ENCODE measurements at places on chromosomes 7 and 10. TPM values are rescaled to one million over a fixed set of nuclear protein-coding genes. Genes with fewer than 3 reads are reported as not detected.

ENTPD1 gene
- 7.2 TPM for total RNA-seq

SORCS3 gene
- total RNA-seq, result not detected

GRCh38 chr7:149599636-149600206 lies 102.1 kb upstream of the ZNF746 start:
- no peak for DNase-seq

- DNase-seq, result no peak
Measured at GRCh38 chr7:102262546-102262945, 24.1 kb upstream of the SH2B2 start.

TET1 gene
- total RNA-seq, result 5.7 TPM

- DNase-seq, result no peak
Measured at GRCh38 chr10:123398180-123398591, 244.0 kb downstream of the BUB3 start.

DNA sequence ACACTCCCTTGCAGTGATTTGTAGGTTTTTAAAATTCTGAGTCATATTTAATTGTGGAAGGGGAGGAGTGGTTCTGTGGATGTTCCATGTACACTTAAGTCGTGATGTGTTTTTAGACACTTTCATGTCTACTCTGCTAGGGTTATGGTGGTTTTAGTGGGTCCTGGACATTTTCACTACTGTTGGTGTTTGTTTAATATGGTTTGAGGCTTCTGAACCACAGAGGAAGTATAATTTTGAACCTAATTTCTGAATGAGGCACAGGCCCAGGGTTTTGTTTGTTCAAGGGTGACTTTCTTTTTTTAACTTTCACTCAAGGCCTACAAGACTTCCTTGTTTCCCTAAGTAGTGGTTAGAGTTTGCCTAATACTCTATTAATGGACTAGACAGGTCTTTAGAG lies 13.3 kb downstream of the SLC26A5 start:
- no peak for DNase-seq

DNA sequence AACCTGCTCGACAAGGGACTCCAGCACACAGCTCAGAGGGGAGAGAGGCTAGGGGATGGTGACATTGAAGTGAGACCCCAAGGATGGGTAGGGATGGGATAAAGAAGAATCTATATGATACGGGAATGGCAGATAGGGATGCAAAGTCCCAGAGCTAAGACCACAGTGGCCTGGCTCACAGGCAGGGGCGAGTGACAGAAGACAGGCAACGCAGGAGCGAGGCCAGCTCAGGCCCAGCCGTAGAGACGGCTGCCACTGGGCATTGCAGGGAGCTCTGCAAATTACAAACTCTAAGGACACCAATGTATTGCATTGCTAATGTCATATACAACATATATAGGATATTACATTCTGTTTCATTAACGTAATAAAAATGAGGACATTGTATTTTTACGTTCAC lies 131.4 kb downstream of the TCERG1L start:
- DNase-seq, result no peak

GRCh38 chr7:124618871-124619270 lies 146.7 kb downstream of the GPR37 start:
- DNase-seq, result no peak

GRCh38 chr10:44863344-44864047 lies 47.6 kb upstream of the TMEM72 start:
- no peak for DNase-seq

NET1 gene
- total RNA-seq, result 213 TPM

CAMK1D gene
- 32.8 TPM for total RNA-seq

DNA sequence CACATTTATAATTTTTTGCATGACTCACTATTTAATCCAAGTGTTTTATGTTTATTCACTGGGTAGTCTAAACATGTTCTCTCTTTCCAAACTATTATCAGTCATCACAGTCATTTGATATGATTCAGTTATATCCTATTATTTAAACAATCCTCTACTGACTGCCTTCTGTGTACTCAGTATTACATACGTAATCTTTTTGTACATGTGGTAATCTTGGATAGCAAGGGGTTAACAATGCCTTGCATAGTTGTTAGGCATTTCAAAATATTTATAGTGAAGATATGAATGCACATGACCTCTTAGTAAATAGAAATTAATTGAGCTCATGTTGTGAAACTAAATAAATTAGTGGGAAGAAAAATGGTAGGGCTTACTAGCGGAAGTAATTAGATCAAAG lies 379.4 kb upstream of the KIAA1217 start:
- DNase-seq, result no peak

GRCh38 chr7:20642166-20642565 lies 26.7 kb downstream of the ABCB5 start:
- DNase-seq, result no peak

- no peak for DNase-seq
Measured at GRCh38 chr7:78912781-78913180, 540.7 kb downstream of the MAGI2 start.

GRCh38 chr10:18400201-18400905 lies 251.0 kb downstream of the NSUN6 start:
- peak; percentile 79 for DNase-seq

DNA sequence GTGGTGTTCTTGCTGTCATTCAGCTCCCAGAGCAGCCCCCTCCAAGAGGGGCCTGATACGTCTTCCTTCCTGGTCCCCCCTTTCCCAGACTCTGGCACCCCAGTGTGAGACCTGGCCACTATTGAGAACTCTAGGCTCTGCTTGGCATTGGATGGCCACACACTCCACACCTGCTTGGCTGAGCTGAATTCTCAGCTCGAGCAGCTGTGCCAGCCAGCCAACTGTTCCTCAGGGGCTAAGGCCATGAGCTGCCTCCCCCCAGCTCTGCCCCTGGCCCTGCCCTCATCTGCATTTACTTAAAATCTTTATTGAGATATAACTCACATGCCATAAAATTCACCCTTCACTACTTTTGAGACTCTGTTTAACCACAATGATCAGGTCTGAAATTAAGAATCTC lies 6.7 kb downstream of the TLL2 start:
- DNase-seq, result no peak

- no peak for DNase-seq
Measured at GRCh38 chr10:132326925-132327324, 5.1 kb upstream of the LRRC27 start.

GRCh38 chr7:158607563-158607962 lies 19.9 kb upstream of the PTPRN2 start:
- no peak for DNase-seq

GRCh38 chr7:11473220-11473619 lies 358.8 kb downstream of the THSD7A start:
- DNase-seq, result no peak

PKD2L1 gene
- 0.22 TPM for total RNA-seq

DNA sequence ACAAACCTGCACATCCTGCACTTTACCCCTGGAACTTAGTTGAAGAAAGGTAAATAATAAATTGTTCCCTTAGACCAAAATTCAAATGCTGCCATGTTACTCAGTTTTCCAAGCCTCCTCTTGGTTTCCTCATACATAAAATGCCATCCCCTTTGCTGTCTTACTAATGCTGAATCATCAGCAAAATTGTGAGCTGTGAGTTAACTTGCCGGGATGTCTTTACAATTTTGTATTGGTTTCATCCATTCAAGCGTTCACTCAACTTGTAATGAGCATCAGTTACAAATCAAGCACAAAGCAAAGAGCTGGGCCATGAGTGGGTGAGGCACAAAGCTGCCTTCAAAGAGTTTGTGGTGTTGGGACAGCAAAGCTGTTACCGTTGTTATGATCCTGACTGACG lies 395.8 kb upstream of the ZMIZ1 start:
- DNase-seq, result no peak

OPN4 gene
- total RNA-seq, result 0.20 TPM

TYSND1 gene
- 15.8 TPM for total RNA-seq

DNA sequence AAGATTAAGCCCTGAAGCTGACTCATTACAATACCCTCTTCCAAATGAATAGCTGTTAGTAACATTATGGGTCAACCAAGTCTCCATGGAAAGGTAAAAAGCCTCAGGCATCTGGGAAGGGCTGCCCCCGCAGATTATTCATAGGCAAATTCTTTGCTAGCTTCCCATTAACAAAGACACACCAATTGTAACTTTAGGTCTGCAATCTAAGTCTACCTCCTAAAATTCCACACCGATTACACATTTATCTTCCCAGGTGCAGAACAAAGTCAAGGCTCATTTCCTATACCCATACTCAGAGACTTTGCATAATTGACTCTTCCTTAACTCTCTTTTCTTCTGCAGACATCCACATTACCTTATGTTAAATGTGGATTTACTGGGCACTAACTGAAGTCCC lies 826.3 kb upstream of the MBL2 start:
- no peak for DNase-seq

SPDYE1 gene
- total RNA-seq, result not detected

DNA sequence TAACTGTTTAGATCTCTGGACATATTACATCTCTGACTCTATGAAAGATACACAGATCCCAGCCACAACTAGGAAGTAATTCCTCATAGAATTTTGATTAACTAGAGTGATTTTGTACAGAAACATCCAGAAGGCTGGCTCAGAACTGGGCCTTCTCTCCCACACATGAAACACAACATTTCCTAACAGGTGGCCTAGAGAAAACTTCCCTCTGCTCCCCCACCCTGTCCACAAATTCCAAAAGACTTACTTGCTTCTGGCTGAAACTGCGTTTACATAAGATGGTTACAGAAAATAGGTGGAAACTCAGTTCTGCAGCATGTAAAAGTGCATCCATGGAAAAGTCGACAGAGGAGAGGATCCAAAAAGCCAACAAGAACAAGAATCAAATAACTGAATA lies 132.9 kb downstream of the FZD1 start:
- no peak for DNase-seq

DNA sequence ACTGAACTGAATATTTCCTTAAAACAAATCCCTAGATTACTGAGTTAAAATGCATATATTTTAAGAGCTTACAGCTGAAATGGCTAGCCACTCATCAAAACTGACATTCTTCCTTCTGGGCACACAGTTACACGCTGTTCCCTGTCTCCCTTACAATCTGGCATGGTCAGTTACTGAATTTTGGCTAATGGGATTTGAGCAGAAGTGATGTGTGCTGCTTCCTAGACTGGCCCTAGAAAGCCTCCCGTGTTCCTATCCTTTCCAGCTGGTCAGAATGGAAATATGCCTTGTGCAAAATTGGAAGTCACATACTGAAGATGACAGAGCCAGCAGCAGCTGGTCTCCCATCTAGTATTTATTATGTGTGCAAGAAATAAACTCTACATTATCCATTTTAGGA lies 128.7 kb upstream of the NAMPT start:
- no peak for DNase-seq

- no peak for DNase-seq
Measured at GRCh38 chr10:113431398-113432160, 121.3 kb upstream of the HABP2 start.

DNA sequence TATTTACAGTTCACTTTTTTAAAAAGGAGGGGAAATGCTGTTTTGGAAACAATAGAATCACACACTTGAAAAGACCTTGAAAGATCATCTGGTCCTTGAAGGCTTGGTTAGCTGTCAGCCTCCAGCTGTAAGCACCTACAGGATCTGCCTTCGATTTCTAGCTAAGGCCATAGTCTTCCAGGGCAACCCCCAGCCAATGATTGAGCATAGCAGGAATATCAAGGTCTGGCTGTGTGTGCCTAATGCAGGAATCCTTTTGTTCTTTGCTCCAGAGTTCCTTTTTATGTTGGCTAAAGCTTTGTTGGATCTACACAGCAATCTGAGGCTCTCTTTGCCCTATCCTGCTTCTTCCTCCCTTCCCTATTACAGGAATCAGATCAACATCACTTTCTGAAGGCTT lies 5.2 kb upstream of the YAE1 start:
- DNase-seq, result no peak

- DNase-seq, result no peak
Measured at GRCh38 chr10:31171402-31172083, 139.9 kb upstream of the ZNF438 start.

GRCh38 chr10:132737390-132738048 lies 48.4 kb downstream of the NKX6-2 start:
- no peak for DNase-seq

CPA2 gene
- 2.1 TPM for total RNA-seq

TEX36 gene
- not detected for total RNA-seq

GRCh38 chr10:98097616-98098015 lies 36.8 kb upstream of the R3HCC1L start:
- no peak for DNase-seq

DNA sequence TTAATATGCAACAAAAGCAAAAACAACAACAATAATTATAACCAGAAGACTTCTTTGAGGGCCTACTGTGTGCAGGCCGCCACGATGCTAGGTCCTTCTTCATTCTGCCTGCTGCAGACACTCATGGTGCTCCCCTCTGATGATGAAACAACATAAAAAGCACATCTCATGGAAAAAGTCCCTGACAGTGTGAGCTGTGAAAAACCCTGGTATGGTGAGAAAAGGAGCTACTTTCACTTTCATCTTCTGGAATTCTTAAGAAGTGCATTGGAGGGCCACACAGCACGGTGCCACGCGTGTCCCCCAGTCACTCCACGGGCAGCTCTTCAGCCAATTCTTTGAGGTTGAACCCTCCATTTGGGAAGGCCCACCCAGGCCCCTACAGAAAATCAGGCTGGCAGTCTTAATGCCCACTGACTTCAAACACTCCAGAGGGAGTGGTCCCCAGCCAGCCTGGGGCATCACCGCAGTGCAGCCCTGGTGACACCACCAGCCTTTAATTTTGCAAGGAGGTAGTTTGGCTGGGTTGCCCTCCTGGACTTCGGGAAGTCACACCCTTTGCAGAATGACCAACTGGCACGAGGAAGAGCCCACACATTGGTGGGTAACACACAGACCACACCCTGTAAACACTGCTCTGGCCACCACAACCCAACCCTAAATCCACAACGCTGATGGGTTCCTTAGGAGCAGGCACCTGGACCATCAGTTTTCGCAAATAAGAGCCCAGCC lies 7.7 kb downstream of the KCNMA1 start:
- no peak for DNase-seq

DNA sequence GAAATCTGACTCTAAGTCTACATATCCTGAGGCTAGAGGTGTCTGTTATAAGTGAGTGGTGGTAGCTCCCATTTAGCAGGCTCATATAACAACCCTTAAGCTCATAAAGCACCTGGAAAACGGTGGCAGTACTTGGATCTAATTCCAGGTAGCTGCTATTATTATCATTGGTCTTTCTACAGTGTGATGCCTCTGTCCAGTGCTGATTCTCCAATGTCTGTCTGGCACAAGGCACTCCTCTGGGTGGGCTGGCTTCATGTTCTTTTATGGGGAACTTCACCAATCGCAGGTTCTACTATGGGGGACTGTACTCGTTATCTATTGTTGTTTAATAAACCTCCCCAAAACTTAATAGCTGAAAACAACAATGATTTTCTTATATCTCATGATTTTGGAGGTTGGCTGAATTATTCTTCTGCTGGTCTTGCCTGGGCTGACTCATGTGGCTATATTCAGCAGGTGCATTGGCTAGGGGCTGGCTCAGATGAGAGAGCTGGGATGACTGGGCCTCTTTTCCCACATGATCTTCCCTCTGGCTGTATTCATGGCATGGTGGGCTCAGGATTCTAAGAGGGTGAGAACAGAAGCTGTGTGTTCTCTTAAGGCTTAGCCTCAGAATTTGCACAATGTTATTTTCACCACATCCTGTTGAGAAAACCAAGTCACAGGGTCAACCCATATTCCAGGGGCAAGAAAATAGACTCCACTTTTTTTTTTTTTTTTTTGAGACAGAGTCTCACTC lies 93.0 kb upstream of the PCGF5 start:
- no peak for DNase-seq

Data from mucosa of descending colon (tissue), 3 donors.